ENCODE measurements at places on chromosomes 13 and 19.
A peak's percentile ranks its signal among the peaks of the same experiment; 100 is the strongest.

DNA sequence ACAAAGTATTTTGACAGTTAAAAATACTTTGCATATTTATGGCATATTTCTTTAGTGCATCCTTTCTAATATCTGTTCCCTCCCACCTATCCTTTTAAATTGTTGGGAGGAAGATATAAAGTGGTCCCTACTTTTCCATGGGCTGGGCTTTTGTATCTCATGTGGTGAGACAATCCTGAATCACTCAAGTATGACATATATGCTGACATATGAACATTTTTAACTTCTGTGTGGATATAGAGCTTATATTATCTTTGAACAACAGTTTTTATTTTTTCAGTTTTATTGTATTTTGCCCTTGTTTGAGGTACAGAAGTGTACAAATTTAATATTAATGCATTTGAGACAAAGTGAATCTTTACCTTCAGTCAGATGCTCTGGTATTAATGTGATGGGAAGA, 3.4 kb downstream of the ZMYM2 start:
- no peak for DNase-seq

GRCh38 chr13:24709186-24709913, 29.1 kb downstream of the ATP12A start:
- no peak for DNase-seq

GRCh38 chr19:54804101-54804500, 691 bp downstream of the KIR2DL4 start:
- no peak for DNase-seq

DNA sequence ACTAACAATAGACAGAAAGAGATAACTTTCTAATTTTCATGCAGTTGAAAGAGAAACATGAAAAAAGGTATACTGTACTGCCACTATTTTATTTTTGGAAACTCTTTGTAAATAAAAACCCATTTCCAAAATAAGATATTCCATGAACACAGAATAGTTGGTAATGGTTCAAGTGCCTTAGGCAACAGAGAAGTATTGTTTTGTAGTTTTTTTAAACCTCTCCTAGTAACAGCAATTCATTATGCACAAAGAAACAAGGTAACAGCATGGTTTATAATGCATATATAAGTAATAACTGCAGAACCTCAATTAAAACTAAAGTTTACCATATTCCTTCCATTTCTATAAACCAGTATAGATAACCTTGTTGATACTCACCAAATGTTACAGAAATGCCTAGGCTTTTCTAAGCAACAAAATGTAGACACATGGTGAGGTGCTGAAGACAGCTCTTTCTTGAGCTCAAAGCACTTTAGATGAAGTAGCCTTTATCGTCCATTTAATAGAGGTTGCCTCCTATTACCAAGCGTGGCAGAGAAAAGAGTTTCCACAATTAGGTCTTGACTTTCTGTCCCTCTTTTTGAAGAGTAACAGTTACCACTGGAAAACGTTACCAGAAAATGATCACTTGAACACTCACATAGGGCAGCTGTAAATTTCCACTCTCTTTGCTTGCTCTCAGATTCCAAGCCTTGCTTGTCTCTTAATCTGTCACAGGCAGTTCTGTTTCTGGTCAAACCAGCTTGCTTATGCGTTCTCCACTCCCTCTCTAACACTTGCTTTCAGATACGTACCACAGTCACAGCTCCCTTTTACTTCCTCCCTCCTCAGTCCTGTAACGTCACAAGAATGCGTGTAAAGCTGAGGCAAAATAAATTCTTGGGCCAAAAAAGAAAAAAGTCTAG, 42.9 kb downstream of the CAB39L start:
- DNase-seq = no peak

GRCh38 chr13:97339988-97340749, 93.8 kb upstream of the RAP2A start:
- no peak for DNase-seq

DNA sequence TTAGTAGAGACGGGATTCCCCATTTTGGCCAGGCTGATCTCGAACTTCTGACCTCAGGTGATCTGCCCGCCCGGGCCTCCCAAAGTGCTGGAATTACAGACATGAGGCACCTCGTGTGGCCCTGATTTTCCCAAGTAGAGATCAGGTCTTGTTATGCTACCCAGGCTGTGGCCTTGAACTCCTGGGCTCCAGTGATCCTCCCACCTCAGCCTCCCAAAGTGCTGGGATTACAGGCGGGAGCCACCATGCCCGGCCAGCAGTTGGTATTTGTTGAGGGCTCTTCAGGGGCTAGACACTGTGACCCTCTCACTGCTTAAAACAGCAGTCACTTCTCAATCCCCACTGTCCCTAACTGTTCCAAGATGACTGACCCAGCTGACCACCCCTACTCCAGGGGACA, 8.5 kb upstream of the ELAVL3 start:
- DNase-seq = no peak

DNA sequence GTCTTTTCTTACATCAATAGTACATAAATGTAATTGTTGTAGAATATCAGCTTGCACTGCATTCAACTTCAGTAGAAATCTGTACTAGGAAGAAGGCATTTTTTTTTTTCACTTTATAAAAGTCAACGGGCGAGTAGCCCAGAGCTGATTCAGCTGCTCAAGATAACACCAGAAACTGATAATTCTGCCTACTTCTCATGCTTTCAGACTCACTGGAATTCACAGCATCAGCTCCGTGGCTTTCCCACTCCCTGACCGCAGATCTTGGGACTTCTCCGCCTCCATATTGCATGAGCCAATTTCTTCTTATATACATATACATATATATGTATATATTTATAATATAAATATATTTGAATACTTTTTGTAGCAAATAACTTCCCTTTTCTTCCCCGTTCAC, 263.1 kb upstream of the RXFP2 start:
- DNase-seq = no peak

- DNase-seq = no peak
These were observed 265.6 kb downstream of the TDRD3 start for GRCh38 chr13:60662595-60662994.

- no peak for DNase-seq
These were observed 60.4 kb downstream of the ADGRE1 start for GRCh38 chr19:6947745-6948144.

DNA sequence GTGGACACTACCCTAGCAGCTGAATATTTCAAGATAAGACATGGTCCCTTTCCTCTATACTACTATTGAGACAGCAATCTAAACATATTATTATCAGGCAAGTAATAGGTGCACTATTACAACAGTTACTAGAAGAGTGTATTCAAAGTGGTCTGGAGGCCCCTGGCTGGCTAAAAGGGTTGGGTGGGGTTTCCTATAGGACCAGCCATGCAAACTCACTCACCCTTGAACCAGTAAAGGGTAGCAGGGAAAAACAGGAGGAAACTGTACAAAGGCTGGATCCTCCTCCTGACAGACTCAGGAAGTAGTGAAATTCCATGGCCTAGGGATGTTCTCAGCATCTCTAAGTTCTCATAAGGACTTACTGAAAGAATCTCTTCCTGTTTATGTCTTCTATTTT, 7.7 kb downstream of the SMAD9 start:
- DNase-seq = no peak

DNA sequence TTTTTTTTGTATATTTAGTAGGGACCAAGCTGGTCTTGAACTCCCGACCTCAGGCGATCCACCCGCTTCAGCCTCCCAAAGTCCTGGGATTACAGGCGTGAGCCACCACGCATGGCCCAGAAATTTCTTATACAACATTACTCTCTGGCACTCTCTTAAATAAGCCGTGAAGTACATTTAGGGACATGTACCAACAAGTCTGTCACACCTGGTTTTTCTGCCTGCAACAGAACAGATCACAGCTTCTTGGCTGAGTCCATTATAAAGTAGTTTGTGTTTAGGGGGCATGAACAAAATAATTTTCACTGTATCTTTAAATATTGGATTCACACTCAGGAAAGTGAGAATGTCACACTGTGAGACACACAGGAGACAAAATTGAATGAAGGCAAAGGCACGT, 1567.3 kb downstream of the SLITRK5 start:
- DNase-seq = no peak

DNA sequence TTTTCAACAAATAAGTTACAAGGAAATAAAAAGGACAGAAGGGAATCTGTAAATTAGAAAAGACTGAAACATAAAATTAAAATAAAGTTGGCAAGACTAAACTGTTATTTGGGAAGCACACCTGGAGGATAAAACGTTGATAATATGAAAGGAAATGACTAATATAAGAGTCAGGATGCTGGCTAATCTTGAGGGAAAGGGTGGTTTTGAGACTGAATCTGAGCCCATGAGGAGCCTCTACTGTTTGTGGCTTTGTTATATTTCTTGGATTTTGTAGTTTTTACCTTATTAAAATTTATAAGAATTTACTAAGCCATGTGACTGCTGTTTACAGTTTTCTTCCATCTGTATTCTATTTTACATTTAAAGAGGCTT, 718.0 kb upstream of the SPRY2 start:
- DNase-seq = no peak

GRCh38 chr13:40329781-40330485, 336.5 kb downstream of the FOXO1 start:
- DNase-seq = no peak

DNA sequence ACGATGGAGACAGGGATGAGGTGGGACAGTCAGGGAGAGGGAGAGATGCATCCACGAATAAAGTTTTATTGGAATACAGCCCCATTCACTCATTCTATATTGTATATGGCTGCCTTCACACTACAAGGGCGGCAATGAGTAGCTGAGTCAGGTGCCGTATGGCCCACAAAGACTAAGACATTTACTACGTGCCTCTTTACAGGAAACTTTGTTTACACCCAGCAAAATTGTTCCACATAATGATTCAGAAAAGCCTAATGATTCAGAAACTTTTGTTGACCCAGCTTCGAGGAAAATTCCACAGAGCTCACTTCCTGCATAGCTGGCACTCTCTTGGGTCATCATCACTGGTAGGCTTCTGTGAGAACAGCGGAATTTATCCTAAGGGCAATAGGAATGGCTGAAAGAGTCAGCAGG, 87.3 kb upstream of the PEG3 start:
- no peak for DNase-seq

GRCh38 chr13:32310134-32310706, 4.9 kb downstream of the ZAR1L start:
- DNase-seq = peak; percentile 1

- peak; percentile 36 for DNase-seq
These were observed 15.6 kb downstream of the NUCB1 start for GRCh38 chr19:48915757-48916156.

DNA sequence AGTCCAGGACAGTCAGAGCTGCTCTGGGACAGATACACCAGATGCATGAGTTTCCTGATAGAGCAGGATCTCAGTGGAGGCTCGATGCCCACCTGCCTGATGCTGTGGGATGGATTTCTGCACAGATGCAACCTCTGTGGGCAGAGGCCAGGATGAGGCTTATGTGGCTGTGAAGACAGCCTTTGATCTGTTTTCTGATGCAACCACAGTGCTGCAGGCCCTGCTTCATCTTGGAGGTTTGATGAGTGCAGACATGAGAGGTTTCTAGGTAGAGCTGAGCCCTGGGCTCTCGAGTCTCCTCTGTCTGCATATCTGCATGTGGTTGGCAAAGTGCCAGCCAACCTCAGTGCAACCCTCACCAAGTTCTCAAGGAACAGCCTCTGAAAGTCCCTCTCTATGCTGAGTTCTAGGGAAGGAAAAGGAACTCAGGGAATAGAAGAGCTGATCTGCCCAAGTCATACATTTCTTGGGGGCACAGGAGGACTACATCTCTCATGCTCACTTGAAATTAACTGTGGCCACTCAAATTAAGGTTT, 23.1 kb upstream of the TSHZ3 start:
- DNase-seq = no peak

DNA sequence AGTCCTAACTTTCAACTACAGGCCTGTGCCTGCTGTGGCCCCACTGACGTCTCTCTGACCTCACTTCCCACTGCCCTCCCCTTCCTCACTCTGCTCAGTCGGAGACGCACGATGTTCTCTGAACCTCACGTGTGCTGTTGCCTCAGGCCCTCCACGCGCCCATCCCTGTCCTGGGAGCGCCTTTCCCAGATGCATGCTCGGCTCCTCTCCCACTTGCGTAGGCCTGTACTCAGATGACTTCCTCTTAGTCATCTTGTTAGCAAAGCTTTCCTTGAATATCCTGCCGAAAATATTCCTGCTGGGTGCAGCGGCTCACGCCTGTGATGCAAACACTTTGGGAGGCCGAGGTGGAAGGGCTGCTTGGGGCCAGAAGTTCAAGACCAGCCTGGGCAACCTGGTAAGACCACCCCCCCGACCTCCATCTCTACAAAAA, 9.3 kb upstream of the SYT5 start:
- DNase-seq = no peak

DNA sequence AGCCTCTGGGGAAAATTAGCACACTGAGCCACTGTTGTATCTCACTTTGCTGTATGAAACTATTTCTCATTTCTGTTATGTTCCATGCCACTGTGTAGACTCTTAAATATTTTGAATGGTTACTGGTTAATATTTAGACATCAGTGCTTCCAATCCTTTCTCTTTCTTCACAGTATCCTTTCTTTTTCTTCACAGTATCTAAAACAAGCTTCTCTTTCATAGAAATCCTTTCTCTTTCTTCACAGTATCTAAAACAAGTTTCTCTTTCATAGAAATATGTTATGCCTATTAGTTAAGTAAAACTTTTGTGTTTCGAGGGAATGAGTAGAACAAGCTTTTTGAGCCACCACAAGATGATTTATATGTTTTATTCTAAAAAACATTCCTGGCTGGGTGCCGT, 326.8 kb upstream of the KLF12 start:
- DNase-seq = no peak

All from NCI-H2107 (cell line).